ENCODE measurements at places on chromosomes 5 and 9.

- DNase-seq, result no peak
Observed at GRCh38 chr9:98430535-98431292, 175.3 kb upstream of the TBC1D2 start.

DNA sequence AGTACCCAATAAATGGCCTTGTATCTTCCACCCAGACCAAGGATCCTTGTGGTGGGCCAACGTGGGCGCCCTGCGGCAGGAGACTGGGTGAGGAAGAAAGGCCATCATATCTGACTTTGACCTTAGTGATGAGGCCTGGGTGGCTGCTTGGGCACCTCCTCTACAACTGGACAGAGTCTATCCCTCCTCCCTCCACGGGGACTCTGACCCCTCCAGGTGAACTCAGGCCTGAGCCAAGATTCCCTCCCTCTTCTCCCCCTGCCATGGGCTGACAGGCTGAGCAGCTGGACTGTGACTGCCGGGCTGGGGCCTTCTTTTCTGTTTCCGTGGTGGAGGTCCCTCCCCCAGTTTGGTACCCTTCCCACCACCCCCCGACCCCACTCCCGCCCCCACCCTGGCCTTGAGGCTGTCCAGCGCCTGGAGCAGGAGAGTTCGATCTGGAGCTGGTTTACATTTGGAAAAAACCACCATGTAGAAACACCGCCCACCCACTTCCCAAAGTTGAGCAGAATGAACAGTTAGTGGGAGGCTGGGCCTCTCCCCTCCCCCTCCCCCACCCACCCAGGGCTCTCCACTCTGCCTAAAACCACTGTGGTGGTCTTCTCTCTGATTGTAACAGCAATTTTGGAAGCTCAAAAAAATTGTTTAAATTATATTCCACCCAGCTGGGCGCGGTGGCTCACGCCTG lies 1.2 kb upstream of the PHYHD1 start:
- DNase-seq, result no peak

DNA sequence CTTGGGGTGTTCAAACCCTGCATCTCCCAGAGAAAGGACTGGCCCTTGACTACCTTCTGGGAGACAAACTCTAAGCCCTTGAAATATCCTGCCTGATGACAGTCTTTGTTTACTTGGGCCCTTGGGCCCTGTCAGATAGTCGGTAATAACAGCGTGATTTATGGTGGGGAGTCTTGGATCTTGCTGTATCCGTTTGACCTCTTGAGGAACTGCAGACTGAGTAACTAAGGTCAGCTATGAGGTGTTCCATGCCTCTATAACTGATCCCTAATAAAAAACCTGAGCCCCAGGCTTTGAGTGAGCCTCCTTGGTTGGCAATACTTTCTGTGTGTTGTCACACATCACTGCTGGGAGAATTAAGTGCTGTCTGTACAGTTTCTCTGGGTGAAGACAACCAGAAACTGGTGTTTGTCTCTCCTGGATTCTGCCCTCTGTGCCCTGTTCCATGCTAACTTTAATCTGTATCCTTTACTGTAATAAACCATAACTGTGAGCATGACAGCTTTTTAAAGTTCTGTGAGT lies 56.2 kb upstream of the ANKRD33B start:
- no peak for DNase-seq

DNA sequence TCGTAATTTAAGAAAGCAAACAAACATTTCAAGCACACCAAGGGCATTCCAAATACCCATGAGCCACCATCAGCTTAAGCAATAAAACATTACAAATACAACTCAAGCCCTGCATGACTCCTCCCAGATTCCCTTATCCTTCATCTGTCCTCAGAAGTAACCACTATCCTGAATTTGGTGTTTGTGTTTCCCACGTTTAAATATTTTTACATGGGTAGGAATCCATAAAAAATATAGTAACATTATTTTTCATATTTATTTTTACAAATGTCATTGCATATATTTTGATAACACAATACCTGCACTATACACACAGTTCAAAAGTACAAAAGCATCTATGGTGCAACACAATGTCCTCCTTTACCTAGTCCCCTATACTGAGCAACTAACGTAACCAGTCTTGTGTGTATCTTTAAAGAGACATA lies 6.4 kb downstream of the PRKAA1 start:
- DNase-seq, result peak; percentile 91

DNA sequence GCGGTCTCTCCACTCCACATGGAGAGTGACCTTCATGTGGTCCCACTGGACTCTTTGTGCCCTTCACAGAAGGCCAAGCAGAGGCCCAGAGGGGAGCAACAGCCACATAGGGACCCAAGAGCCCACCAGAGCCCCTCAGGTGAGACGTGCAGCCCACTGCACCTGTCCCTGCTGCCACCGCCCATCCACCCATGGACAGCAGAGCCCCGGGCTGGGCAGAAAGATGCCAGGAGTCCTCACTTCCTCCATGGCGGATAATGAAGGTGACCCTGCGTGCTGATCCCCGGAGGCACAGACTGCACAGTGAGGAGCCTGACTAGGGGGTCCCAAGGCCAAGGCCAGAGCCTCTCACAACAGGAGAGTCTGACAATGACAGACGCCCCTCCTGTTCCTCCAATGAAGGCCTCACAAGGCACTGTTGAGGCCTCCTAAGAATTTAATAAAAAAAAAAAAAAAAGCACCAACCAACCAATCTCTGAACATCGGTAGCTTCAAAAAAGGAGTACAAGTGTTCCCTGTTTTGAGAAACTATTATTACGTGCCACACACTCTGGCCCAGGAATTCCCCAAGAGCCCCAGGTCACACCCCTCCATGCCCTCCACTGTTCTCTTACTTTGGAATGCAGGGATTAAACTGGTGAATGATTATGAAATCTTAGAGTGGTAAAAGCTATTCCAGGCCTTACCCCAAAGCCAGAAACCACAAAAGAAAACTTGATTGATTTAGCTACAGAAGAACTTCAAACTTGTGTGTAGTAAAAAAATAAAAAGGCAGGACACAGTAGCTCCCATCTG lies 2.8 kb upstream of the PPP1R26 start:
- no peak for DNase-seq

GRCh38 chr5:157890836-157891597 lies 32.1 kb upstream of the CLINT1 start:
- no peak for DNase-seq

DNA sequence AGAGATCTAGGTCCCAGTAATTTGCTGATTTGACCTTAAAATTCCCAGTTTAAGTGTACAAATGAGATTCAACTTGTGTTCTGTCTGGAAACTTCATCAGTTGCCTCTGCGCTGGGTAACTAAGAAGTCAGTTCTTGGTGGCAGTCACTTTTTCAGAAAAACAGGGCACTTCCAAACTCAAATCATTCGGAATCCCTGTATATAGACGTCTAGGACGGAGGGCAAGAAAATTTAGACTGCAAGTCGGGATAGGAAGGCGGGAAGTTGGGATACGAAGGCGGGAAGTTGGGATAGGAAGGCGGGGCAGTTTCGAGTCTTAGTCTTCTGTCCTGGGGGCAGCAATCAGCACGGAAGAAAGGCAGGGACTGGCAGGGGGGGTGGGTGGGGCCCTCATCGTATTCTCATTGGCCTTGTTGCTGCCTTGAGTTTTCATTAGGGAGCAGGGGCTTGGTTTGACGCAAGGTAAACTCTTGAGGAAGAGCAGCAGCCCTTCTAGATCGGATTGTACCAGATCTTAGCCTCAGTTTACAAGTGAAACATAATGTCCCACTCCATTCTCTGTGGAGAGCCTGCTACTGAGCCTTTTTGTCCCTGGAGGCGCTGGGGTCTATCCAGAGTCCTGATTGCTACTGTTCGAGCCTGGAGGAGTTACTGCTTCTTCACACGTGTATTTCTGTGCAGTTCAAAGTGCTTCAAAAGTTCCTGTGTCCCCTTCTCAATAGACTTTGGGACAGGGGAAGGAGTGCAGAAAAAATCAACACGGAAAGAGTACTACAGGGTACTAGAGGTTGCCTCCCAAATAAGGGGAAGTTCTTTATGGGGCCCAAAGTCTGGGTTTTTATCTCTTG lies 2.7 kb upstream of the PURA start:
- DNase-seq, result no peak

DNA sequence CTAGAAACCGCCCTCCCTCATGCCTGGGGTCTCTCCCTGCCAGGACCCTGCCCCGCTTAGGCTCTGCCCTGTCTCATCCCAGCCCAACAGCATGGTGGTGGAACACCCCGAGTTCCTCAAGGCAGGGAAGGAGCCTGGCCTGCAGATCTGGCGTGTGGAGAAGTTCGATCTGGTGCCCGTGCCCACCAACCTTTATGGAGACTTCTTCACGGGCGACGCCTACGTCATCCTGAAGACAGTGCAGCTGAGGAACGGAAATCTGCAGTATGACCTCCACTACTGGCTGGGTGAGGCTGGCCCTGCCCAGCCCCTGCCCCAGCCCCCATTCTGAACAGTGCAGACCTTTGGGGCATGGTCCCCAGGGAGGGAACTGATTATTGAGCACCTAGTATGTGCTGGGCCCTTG lies 33.9 kb downstream of the GSN start:
- DNase-seq, result no peak

GRCh38 chr9:17962747-17963146 lies 383.9 kb downstream of the SH3GL2 start:
- DNase-seq, result no peak

- no peak for DNase-seq
Observed at GRCh38 chr9:79382044-79382443, 189.7 kb upstream of the TLE4 start.

DNA sequence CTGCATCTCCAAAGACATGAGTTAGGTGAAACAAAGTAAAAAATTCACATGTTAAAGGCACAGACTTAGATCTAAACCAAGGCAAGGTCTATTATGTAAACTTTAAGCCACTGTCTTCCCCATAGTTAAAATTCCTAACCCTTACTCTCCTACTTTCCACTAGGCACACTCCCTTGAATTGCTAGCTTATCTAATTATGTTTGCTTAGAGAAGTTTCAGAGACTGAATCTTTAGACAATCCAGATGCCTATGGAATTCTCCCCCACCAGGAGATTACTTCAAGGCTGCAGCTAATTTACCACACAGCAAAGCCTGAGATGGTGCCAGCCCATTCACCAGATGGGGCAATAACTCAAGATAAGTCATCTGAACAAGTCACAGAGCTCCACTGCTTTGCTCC lies 803.1 kb upstream of the COX7C start:
- DNase-seq, result no peak

DNA sequence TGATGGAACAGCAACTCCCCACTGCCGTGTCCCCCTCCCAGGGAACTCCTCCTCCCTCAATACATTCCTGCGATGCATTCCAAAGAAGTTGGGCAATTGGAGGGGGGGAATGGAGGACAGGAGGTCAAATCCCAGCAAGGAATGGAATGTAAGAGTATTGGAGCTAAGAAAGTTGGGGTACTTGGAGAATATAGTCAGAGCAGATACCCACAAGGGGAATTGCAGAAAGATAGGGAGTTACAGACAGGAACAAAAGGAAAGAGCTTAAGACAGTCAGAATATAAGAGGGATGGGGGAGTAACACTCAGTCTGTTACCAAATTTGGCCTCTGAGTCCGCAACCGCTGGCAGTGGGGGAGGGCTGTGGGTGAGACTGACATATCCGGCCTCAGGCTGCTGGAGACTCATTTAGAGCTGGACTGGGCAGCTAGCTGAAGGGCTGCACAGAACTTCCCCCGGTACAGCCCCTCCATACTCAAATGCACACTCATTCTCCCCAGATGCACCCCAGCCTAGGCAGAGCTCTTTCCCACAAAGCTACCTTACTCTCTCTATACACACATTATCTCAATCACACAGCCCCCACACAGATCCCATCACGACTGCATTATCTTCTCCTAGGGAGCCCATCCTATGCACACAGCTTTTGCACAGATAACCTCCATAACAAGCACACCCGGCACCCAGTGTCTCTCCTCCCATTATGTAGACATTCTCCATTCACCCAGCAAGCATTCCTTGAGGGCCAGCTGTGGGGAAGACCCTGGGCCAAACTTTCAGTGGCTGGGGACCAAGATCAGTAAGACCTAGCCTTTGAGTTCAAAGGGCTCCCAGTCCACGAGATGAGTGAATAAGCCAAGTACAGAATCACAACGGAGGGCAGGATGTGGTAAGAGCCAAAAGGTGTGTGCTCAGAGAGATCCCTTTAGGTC lies 3.7 kb downstream of the TLN1 start:
- DNase-seq, result no peak

DNA sequence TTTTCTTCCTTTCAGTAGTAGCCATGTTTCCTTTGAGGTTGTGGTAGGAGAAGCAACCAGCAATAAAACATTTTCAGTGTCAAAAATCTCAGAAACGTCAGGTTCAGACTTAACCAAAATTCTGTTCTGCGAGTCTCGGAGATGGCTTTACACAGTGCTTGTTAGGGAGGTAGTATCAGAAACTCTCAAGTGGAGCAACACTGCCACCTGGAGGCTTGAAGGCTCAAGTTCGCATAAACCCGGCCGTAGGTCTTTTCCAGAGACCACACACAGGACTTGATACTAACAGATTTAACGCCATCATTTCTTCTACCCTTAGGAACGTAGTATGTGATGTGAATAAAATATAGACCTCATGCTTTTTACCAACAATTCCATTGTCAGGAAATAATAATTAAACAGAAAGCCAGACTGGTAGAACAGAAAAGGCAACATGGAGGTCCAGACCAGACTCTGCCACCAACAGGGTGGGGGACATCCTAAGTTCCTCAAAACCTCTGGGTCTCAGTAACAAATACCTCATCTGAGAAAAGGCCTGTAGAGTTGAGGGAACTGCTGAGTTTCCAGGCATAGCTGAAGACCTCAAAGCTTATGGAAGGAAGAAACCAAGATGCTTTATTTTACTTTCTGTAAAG lies 8.5 kb downstream of the PTGER4 start:
- peak; percentile 68 for DNase-seq

DNA sequence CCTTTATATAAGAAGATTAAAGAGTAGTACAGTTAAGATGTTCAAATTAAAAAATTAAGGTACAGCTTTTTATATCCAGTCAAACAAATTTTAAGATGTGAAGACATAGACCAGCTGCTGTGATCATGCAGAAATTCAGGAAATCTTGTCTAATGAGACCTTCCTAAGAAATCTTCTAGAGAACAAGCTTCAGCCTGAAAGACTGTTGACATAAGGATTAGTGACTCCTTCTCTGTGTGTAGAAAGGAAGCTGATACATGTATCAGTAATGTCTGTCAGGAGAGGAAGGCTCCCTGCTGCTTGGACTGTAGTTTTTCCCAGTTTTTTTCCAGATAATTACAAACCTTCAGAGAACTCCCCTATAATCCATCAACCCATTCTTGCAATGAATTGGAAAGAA lies 75.8 kb upstream of the PCSK5 start:
- no peak for DNase-seq

DNA sequence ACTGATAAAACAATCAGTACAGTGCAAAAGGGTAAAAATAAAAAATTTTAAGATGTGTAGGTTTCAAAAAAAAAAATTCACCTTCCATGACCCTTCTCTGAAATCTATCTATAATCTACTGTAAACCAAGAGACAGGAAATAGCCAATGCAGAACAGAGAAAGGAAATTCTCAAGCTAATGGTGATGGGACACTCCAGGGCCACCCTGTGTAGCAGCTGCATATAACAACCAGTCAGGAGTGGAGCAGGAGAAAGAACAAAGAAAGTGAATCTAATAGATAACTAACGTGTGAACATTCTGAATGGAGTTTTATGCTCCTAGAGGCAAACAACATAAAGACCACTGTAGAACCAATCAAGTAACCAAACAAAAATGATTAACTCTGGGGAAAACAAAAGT lies 16.6 kb downstream of the SPTLC1 start:
- no peak for DNase-seq

GRCh38 chr9:32533336-32533735 lies 7.3 kb upstream of the RIGI start:
- DNase-seq, result no peak

GRCh38 chr5:144202072-144202471 lies 31.4 kb downstream of the KCTD16 start:
- peak; percentile 46 for DNase-seq

- no peak for DNase-seq
Observed at GRCh38 chr9:37745970-37746369, 7.6 kb upstream of the TRMT10B start.

- DNase-seq, result peak; percentile 89
Observed at GRCh38 chr5:672329-673160, 20.6 kb downstream of the TPPP start.
